ENCODE measurements at places on chromosomes 6 and 20. TPM values are rescaled to one million over a fixed set of nuclear protein-coding genes. Genes with fewer than 3 reads are reported as not detected.

SSR1 gene
- total RNA-seq, result 236 TPM

IYD gene
- total RNA-seq, result not detected

ENTPD6 gene
- 50.3 TPM for total RNA-seq

DNA sequence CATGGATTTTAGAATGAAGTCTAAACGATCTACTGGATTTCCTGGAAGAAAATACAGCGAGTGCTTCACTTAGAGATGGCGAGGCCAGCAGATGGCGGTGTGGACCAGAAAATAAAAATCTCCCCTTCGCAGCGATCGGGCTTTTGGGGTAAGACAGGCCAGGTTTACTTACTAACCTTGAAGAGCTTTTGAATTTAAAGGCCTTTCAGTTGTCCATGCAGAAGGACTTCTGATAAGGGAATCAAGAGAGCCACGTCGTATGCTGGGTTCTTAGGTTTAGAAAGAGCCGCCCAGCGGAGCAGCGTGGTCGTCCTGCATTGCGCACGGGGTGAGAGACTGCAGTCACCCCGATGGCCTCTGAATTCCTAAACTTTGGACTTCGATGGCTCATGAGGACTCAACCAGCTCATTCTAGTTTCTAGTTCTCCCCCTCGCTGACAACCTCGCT is 125.2 kb upstream of the RALGAPA2 start:
- no peak for DNase-seq
- H3K36me3 ChIP-seq, result no peaks in the 10 kb centered on the region
- H3K27ac ChIP-seq, result no peak overlapping the region
- peaks cover 43% of the 10 kb centered on the region for H3K27me3 ChIP-seq
- peaks cover 4% of the 10 kb centered on the region for H3K4me1 ChIP-seq

GRCh38 chr6:161232010-161232409 is 41.9 kb downstream of the AGPAT4 start:
- H3K36me3 ChIP-seq, result peaks cover 6% of the 10 kb centered on the region
- no peaks in the 10 kb centered on the region for H3K27me3 ChIP-seq
- no peak overlapping the region for H3K27ac ChIP-seq
- H3K4me3 ChIP-seq, result no peak overlapping the region
- no peak for DNase-seq

- H3K27me3 ChIP-seq, result no peaks in the 10 kb centered on the region
- no peak overlapping the region for H3K27ac ChIP-seq
- peaks cover 2% of the 10 kb centered on the region for H3K4me1 ChIP-seq
- no peaks in the 10 kb centered on the region for H3K36me3 ChIP-seq
- no peak overlapping the region for H3K4me3 ChIP-seq
- no peak for DNase-seq
These were observed 26.8 kb downstream of the PPP1R14C start for GRCh38 chr6:150169609-150170008.

DNA sequence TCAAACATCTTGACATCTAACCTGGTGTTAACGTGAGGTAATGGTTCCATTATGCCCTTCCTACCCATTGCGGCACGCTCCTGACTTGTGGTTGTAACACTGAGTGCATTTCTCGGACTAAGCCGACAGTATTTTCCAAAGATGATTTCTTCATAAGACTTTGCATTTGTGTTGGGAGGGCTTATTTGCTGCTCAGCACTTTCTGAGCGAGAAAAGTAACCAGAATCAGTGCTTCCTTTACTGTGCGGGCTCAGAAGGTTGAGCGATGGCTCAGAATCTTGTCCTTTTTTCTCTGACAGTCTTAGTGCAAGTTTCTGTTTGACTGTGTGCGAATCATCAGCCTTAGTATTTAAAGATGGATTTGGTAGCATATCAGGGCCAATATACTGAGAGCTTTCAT is 171.7 kb downstream of the HIVEP2 start:
- H3K36me3 ChIP-seq, result peaks cover 26% of the 10 kb centered on the region
- H3K27me3 ChIP-seq, result no peaks in the 10 kb centered on the region
- DNase-seq, result no peak
- no peak overlapping the region for H3K27ac ChIP-seq
- H3K4me3 ChIP-seq, result no peak overlapping the region

DNA sequence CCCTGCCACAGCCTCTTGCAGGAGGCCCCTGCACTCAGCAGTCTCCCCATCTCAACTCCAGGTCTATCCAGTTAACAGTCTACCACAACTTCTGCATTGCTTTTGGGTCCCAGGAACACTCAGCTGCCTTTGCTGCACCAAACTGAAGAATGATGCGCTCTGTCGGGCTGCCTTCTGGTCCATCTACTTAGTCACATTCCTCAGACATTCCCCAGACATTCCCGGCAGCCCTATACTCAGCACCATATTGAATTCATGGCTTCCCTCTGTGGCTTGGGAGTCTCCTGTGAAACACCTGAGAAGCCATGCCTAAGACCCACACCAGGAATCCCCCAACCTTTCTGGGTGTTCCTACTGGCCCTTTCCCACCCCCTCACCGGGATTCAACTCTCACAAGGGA is 99.6 kb upstream of the COL21A1 start:
- no peaks in the 10 kb centered on the region for H3K36me3 ChIP-seq
- H3K4me1 ChIP-seq, result peaks cover 20% of the 10 kb centered on the region
- no peaks in the 10 kb centered on the region for H3K27me3 ChIP-seq
- no peak overlapping the region for H3K27ac ChIP-seq

GRCh38 chr6:87127737-87128136 is 27.6 kb upstream of the ZNF292 start:
- no peak overlapping the region for H3K4me3 ChIP-seq
- no peaks in the 10 kb centered on the region for H3K4me1 ChIP-seq
- H3K36me3 ChIP-seq, result no peaks in the 10 kb centered on the region
- H3K27ac ChIP-seq, result no peak overlapping the region

GRCh38 chr6:98821756-98822405 is 12.5 kb upstream of the POU3F2 start:
- no peak overlapping the region for H3K27ac ChIP-seq
- no peak overlapping the region for H3K4me3 ChIP-seq
- H3K4me1 ChIP-seq, result peaks cover 15% of the 10 kb centered on the region

GRCh38 chr20:37298190-37298939 is 8.9 kb downstream of the MANBAL start:
- no peak overlapping the region for H3K4me3 ChIP-seq
- H3K27ac ChIP-seq, result no peak overlapping the region
- peaks cover 35% of the 10 kb centered on the region for H3K4me1 ChIP-seq
- H3K36me3 ChIP-seq, result peaks cover 20% of the 10 kb centered on the region

DNA sequence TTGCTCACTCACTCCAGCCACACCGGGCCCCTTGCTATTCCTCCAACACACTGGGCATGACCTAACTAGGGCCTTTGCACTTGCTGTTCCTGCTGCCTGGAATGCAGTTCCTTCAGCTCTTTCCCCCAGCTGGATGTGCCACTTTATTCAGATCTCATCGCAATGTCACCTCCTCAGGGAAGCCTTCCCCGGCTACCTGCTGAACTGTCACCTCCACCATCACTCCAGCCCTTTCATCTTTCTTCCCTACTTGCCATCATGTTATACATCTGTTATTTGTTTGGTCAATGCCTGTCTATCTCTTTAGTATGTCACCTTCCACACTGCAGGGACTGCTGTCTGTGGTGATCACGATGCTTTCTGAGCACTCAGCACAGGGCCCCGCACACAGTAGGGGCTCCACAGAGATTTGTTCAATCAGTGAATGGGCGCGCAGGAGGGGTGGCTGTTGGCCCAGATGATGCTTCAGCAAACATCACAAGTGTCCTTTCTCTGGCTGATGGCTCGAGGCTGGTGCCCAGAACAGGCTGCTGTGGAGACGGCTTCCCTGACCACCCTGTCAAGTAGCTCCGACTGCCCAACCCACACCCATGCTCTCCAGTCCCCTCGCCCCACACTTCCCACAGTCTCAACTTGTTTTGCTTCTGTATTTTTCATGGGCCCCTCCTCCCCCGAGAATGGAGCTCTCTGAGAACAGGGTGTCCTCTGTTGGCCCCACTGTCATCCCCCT is 31.8 kb downstream of the CEBPB start:
- no peak for DNase-seq
- H3K27me3 ChIP-seq, result no peaks in the 10 kb centered on the region
- no peak overlapping the region for H3K27ac ChIP-seq
- H3K4me1 ChIP-seq, result peaks cover 23% of the 10 kb centered on the region
- H3K4me3 ChIP-seq, result no peak overlapping the region
- peaks cover 3% of the 10 kb centered on the region for H3K36me3 ChIP-seq

DNA sequence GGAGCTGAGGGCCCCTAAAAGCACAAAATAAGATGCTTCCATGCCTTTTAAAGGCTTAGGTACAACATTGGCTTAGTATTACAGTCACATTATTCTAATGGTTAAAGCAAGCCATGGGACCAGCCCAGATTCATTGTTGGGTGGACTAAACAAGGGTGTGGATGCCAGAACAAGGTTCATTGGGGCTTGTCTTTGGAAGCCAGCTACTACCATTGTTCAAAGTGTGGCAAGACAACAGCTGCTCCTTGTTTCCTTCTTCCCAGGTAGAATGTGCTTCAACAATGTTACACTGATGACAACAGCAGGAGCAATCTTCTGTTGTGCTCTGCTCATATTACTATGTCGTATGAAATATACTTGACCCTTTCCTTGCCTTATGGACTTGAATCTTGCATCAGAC is 261.5 kb downstream of the TBC1D7 start:
- peaks cover 3% of the 10 kb centered on the region for H3K27me3 ChIP-seq
- no peaks in the 10 kb centered on the region for H3K36me3 ChIP-seq
- no peak overlapping the region for H3K4me3 ChIP-seq
- no peak overlapping the region for H3K27ac ChIP-seq

Measured in chondrocyte (in vitro differentiated cells).